Osteocyte (in vitro differentiated cells): ENCODE measurements at places on chromosomes 1 and 21. TPM values are rescaled to one million over a fixed set of nuclear protein-coding genes. Genes with fewer than 3 reads are reported as not detected.
A peak's percentile ranks its signal among the peaks of the same experiment; 100 is the strongest.

The CFHR2 gene
- not detected in 2 replicates for total RNA-seq

The AMY1A gene
- total RNA-seq, result not detected in 2 replicates

The GPR37L1 gene
- total RNA-seq, result not detected in 2 replicates

The DCDC2B gene
- total RNA-seq, result not detected in 2 replicates

The LCE1A gene
- not detected in 2 replicates for total RNA-seq

- H3K27me3 ChIP-seq, result no peaks in the 10 kb centered on the region
- H3K4me3 ChIP-seq, result no peak overlapping the region
- H3K36me3 ChIP-seq, result no peaks in the 10 kb centered on the region
- H3K27ac ChIP-seq, result no peak overlapping the region
Observed at GRCh38 chr1:16026723-16027484, 5.1 kb downstream of the CLCNKA start.

- H3K36me3 ChIP-seq, result no peaks in the 10 kb centered on the region
- no peak overlapping the region for H3K27ac ChIP-seq
- no peaks in the 10 kb centered on the region for H3K4me1 ChIP-seq
- H3K4me3 ChIP-seq, result no peak overlapping the region
- DNase-seq, result no peak
Observed at GRCh38 chr21:19692231-19692630, 1288.6 kb upstream of the TMPRSS15 start.

DNA sequence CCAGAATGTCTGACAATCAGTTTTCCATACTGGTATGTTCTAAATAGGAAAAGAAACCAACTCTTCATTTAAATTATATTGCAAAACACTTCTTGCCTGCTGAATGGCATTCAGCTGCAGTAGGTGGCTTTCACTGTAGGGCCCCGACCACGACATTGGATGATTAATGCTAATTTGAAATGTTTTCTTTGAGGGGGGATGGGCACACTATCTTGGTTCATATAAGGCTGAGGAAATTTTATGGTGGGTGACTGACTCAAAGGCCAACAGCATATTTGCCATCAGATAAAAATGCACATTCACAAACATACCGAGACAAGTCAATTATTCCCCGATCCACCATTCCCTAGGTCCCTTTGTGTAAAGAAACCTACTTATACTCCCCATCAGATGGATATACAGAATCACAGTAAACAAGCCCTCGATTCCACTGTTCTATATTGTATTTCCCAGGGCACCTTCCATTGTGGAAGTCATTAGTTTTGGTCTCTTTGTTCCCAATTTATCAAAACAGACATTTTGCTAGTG, 464.2 kb upstream of the DAB1 start:
- no peak for DNase-seq
- no peaks in the 10 kb centered on the region for H3K36me3 ChIP-seq
- peaks cover 3% of the 10 kb centered on the region for H3K27me3 ChIP-seq
- H3K4me3 ChIP-seq, result no peak overlapping the region
- no peaks in the 10 kb centered on the region for H3K4me1 ChIP-seq

DNA sequence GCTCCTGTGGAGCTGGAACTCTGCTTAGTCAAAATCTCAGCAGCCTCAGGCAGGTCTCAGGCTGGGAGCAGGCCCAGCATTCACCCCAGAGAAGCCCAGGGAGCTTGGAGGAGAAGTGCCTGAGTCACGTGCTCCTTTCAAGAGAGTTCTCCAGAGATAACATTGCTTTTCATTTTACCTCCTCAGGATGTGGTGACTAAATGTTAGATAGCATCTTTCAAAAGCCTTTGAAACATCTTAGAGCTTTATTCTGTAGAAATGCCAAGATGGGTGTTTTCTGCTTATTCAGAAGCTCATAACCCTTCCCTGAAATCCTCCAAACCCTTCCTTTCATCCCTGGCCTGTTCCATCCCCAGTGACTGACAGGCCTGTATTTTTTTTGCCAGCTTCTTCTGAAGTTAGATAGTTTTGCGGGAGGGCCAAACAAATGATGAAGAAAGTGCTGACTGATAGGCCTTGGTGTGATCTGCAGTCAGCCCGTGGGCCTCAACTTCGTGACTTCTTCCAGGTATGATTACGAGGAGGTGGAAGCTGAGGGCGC, 58.0 kb downstream of the PGM1 start:
- H3K27me3 ChIP-seq, result no peaks in the 10 kb centered on the region
- peaks cover 31% of the 10 kb centered on the region for H3K36me3 ChIP-seq
- H3K4me1 ChIP-seq, result peaks cover 14% of the 10 kb centered on the region
- no peak for DNase-seq
- peak overlapping the region; percentile 50 for H3K27ac ChIP-seq
- no peak overlapping the region for H3K4me3 ChIP-seq

- peaks cover 19% of the 10 kb centered on the region for H3K4me1 ChIP-seq
- H3K36me3 ChIP-seq, result no peaks in the 10 kb centered on the region
- no peak for DNase-seq
- H3K27me3 ChIP-seq, result no peaks in the 10 kb centered on the region
- H3K27ac ChIP-seq, result no peak overlapping the region
Observed at GRCh38 chr1:197464044-197464443, 196.0 kb downstream of the CRB1 start.

GRCh38 chr1:236018885-236019453, 45.9 kb downstream of the NID1 start:
- peaks cover 31% of the 10 kb centered on the region for H3K4me1 ChIP-seq
- no peak overlapping the region for H3K4me3 ChIP-seq
- DNase-seq, result no peak
- H3K36me3 ChIP-seq, result peaks cover 47% of the 10 kb centered on the region

- no peak for DNase-seq
- H3K27ac ChIP-seq, result no peak overlapping the region
- H3K4me3 ChIP-seq, result no peak overlapping the region
- no peaks in the 10 kb centered on the region for H3K36me3 ChIP-seq
- peaks cover 4% of the 10 kb centered on the region for H3K27me3 ChIP-seq
- peaks cover 4% of the 10 kb centered on the region for H3K4me1 ChIP-seq
Observed at GRCh38 chr1:185016880-185017279, 28.5 kb upstream of the RNF2 start.

GRCh38 chr1:168843401-168843800, 114.4 kb upstream of the DPT start:
- DNase-seq, result no peak
- H3K4me3 ChIP-seq, result no peak overlapping the region
- peaks cover 12% of the 10 kb centered on the region for H3K27me3 ChIP-seq
- no peaks in the 10 kb centered on the region for H3K36me3 ChIP-seq
- H3K27ac ChIP-seq, result no peak overlapping the region

DNA sequence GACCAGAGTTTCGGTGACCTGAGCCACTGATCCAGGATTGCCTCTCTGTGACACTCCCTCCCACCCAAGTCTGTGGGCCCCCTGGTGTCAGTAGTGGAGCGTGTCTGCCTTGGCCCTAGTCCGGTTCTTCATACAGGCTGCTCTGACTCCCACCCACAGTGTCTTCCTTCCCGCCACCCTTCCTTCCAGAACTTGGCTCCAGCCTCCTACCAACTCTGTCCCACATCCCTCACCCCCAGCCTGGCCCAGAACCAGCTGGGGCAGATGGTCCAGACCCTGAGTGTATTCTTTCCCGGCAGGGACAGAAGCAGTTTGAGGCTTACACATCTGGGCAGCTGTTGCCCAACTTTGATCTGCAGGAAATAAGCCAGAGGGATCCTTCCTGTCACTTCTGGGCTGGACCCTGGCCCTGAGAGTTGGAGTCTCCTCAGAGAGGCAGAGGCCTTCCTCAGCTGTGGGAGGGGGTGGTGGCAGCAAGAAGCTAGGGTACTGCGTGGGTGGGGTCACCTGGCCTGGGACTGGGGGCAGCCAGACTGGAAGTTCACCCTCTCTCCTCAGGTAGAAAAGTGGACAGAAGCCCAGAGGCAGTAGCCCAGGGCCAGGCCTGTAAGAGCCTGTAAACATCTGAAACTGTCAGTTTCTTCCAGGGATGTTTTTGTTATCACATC, 43.1 kb upstream of the EPS8L3 start:
- no peaks in the 10 kb centered on the region for H3K36me3 ChIP-seq
- H3K27ac ChIP-seq, result peak overlapping the region; percentile 34
- peaks cover 29% of the 10 kb centered on the region for H3K4me1 ChIP-seq
- H3K27me3 ChIP-seq, result no peaks in the 10 kb centered on the region

GRCh38 chr1:11735854-11736745, at the start of gene AGTRAP:
AGTRAP (plus strand) TSS chr1:11736136; CDS start chr1:11736209, 73 bp downstream.
- H3K36me3 ChIP-seq, result no peaks in the 10 kb centered on the region
- no peaks in the 10 kb centered on the region for H3K27me3 ChIP-seq
- peak; percentile 97 for DNase-seq
- peak within 1 kb of the TSS; percentile 84 for H3K27ac ChIP-seq
- peaks cover 14% of the 10 kb centered on the region for H3K4me1 ChIP-seq
